Aorta (tissue), 5 donors: ENCODE measurements at places on chromosomes 16 and 17. TPM values are rescaled to one million over a fixed set of nuclear protein-coding genes. Genes with fewer than 3 reads are reported as not detected.

DNA sequence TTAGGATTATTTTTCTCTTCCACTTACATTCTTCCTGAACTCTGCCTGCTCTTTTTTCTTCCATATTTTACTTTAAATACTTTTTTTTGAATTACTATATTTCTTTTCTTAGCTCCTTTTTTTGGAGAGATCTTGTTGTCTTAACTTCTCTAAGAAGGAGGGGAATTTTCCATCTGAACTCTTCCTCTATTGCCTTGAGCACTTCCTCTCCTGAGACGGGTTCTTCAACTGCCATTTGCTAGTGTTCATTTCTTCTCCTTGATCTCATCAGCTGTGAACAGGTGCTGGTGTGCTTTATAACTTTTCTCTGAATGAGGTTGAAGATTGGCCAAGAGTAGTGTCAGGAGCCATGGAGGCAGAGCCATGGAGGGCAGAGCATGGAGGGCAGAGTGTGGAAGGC, 15.1 kb upstream of the CD300LD start:
- H3K4me3 ChIP-seq = no peak overlapping the region
- no peak overlapping the region for H3K27ac ChIP-seq
- no peaks in the 10 kb centered on the region for H3K36me3 ChIP-seq
- no peak for DNase-seq

The ZSCAN10 gene
- not detected for total RNA-seq

- H3K27ac ChIP-seq = no peak overlapping the region
- no peak overlapping the region for H3K4me3 ChIP-seq
- H3K27me3 ChIP-seq = no peaks in the 10 kb centered on the region
- no peaks in the 10 kb centered on the region for H3K4me1 ChIP-seq
These were observed 2.2 kb downstream of the NOTUM start for GRCh38 chr17:81958633-81959342.

The PPY gene
- not detected for total RNA-seq

- DNase-seq = peak; percentile 33
- H3K36me3 ChIP-seq = no peaks in the 10 kb centered on the region
- H3K27ac ChIP-seq = no peak overlapping the region
These were observed 151.4 kb downstream of the BANP start for GRCh38 chr16:88102597-88102996.

- no peaks in the 10 kb centered on the region for H3K4me1 ChIP-seq
- H3K36me3 ChIP-seq = no peaks in the 10 kb centered on the region
- peak overlapping the region; percentile 62 for H3K27ac ChIP-seq
- no peaks in the 10 kb centered on the region for H3K27me3 ChIP-seq
These were observed 145.5 kb upstream of the SOX9 start for GRCh38 chr17:71975331-71975801.

The CDRT4 gene
- total RNA-seq = 16.3 TPM

GRCh38 chr17:27996202-27997043, 46.1 kb upstream of the NLK start:
- DNase-seq = no peak
- H3K4me1 ChIP-seq = no peaks in the 10 kb centered on the region
- no peaks in the 10 kb centered on the region for H3K27me3 ChIP-seq
- H3K4me3 ChIP-seq = no peak overlapping the region
- no peaks in the 10 kb centered on the region for H3K36me3 ChIP-seq

GRCh38 chr16:56382901-56383355, 42.4 kb downstream of the AMFR start:
- peaks cover 8% of the 10 kb centered on the region for H3K36me3 ChIP-seq
- H3K4me3 ChIP-seq = no peak overlapping the region
- H3K27me3 ChIP-seq = no peaks in the 10 kb centered on the region
